Activated CD4-positive, alpha-beta memory T cell treated with anti-CD3 and anti-CD28 coated beads, Interleukin-2, amount 10 ng/mL, durations not matched to agents 7 days and 5 days (primary cell): ENCODE measurements at places on chromosomes 2 and 18. TPM values are rescaled to one million over a fixed set of nuclear protein-coding genes. Genes with fewer than 3 reads are reported as not detected.

- no peak overlapping the region for H3K4me3 ChIP-seq
- no peaks in the 10 kb centered on the region for H3K4me1 ChIP-seq
- no peaks in the 10 kb centered on the region for H3K36me3 ChIP-seq
- no peaks in the 10 kb centered on the region for H3K27me3 ChIP-seq
- H3K27ac ChIP-seq, result no peak overlapping the region
- DNase-seq, result no peak
These were observed 9.6 kb upstream of the LRP1B start for GRCh38 chr2:142140434-142140845.

Gene RNF152
- total RNA-seq, result not detected

Gene VWC2L
- total RNA-seq, result not detected

- H3K36me3 ChIP-seq, result no peaks in the 10 kb centered on the region
- no peaks in the 10 kb centered on the region for H3K27me3 ChIP-seq
- H3K4me1 ChIP-seq, result peaks cover 1% of the 10 kb centered on the region
- H3K4me3 ChIP-seq, result no peak overlapping the region
- no peak for DNase-seq
These were observed 8.8 kb upstream of the SNED1 start for GRCh38 chr2:240989451-240990265.

Gene RAB6D
- not detected for total RNA-seq

Gene LOXHD1
- total RNA-seq, result not detected

Gene TMBIM1
- total RNA-seq, result 105 TPM
